ENCODE measurements at places on chromosomes 12 and 14.

DNA sequence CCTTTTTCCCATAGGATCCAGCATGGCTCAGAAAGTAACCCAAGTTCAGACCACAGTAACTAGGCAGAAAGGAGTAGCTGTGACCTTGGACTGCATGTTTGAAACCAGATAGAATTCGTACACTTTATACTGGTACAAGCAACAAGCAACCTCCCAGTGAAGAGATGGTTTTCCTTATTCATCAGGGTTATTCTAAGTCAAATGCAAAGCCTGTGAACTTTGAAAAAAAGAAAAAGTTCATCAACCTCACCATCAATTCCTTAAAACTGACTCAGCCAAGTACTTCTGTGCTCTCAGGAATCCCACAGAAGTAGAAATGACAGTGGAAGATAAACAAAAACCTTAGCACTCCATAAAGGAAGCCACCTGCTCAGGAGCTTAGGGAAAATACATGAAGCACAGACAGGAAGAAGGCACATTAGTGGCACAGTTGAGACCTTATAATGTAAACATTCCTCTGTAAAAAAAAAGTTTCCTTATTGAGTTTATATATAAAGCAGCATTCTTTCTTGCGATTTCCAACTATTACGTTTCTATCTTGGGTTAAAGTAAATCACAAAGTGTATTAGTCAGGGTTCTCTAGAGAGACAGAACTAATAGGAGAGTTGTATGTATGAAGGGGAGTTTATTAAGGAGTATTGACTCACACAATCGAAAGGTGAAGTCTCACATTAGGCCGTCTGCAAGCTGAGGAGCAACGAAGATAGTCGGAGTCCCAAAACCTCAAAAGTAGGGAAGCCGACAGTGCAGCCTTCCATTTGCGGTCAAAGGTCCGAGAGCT, 398.4 kb downstream of the DAD1 start:
- peak; percentile 58 for DNase-seq

DNA sequence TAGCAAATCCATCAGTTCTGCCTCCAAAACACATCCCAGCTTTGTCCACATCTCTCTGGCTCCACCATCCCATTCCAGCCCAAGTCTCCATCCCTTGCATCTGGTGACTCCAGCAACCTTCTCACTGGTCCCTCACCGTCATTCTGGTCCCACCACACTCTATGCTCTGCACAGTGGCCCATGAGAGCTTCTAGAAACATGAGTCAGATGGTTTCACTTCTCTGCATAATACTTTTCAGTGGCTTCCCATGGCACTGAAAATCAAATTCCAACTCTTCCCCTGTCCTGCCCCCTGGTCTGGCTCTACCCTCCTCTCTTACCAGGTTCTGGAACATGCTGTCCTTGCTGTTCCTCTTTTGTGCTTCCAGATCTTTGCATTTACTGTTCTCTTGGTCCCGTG, 17.2 kb upstream of the C12orf76 start:
- DNase-seq, result no peak

GRCh38 chr12:116539905-116540482, 19.2 kb upstream of the MAP1LC3B2 start:
- DNase-seq, result peak; percentile 80

DNA sequence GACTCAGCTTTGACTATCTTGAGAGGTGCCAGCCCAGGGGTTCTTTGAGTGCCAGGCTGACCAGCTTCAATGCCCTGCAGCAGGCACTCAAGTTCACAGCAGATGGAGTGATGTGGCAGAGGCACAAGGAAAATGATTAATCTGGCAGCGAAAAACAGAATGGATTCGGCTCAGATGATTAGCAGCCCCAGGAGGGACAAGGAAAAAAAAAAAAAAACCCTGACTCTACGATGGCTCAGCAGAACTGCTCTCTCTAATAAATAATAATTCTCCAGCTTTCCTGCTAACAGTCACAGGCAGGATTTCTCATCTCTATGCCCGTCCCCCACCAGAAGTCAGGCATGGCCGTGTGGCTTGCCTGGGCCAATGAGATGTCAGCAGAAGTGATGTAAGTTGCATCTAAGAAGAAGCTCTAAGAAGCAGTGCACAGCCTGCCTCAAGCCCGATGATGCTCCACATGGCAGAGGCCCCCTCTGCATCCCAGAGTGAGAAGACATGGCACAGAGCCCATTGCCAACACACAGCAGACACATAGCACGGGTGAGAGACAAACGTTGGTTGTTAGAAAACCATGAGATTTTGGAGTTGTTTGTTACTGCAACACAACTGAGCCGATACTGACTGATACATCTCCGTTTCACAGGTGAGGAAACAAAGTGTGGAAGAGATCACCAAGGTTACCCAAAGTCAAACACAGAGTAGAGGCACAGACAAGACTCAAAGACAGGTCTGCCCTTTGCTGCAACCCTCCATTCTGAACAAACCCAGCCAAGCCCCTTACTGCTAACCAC, 111.0 kb downstream of the SCARB1 start:
- peak; percentile 81 for DNase-seq

DNA sequence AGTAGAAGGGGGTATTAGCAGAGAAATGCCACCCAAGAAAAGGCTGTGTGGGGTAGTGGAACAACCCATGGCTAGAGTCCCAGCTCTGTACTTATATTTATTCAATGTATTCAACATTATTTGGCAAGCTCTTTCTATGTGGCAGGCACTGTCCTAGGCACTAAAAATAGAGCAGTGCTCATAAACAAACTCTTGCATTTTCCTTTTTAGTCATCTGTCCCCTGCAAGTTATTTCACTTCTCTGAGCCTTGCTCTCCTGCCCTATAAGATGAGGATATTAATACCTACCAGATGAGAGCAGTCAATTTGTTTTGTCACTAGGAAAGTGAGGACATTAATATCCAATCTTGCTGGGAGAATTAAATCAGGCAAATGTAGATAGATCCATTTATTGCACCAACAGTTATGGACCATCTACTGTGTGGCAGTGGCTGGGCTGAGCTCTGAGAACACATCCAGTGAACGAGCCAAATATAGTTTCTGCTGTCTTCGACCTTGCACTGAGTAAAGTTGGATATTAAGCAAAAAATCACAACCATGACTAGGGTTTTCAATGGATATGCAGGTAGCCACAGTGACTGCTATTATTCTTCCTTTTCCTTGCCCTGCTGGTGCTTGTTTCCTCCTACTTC, 314.3 kb upstream of the TBX3 start:
- no peak for DNase-seq

DNA sequence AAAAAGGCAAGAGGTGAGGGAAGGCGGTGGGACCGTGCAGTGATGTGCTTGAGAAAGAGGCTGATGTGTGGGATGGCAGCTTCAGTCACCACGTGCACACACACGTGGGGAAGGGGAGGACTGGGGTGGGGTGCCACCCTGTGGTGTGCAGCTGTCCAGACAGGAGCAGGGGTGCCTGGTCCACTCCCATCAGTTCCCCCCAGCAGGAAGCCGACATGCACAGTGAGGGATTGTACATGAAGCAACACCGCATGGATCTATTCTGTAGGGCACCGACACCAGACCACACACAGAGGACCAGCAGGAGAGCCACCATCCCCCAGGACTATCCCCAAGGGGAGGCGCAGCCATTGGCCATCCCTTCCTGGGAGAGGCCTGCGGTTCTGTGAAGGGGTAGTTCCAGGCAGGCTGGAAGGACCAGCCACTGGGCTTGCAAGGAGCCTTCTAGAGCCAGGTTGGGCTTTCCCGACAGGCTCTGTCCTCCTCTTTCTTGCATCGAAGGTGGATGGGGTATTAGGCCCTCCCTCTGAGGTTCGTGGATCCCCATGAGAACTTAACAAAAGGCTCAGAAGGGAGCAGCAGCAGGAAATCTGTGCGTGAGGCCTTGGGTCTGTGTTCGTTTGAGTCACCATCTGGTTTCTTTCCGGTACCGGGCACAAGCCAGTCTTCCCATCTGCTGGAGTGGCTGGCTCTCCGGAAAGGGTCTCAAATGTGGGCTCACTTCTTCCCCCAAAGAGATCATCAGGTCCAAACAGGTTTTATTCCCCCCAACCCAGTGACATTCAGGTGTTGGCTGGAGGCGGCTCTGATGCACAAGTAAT, 59.8 kb downstream of the PLEKHG3 start:
- peak; percentile 61 for DNase-seq

GRCh38 chr14:68577802-68578541, 214.9 kb downstream of the ZFP36L1 start:
- DNase-seq, result peak; percentile 99

- no peak for DNase-seq
Measured at GRCh38 chr14:63383776-63384367, 65.1 kb upstream of the GPHB5 start.

DNA sequence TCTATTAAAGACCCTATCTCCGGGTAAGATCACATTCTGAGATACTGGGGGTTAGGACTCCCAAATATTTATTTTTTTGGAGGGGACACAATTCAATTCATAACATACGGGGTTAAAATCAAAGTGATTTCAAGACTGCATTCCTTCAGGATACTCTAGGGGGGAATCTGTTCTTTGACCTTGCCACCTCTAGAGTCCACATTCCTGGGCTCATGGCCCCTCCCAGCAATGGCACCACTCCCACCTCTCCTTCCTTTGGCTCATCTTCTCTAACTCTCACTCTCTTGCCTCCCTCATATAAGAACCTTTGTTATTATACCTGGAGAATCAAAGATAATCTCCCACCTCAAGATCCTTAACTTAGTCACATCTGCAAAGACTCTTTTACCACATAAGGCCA, 79.5 kb downstream of the CAND1 start:
- no peak for DNase-seq

DNA sequence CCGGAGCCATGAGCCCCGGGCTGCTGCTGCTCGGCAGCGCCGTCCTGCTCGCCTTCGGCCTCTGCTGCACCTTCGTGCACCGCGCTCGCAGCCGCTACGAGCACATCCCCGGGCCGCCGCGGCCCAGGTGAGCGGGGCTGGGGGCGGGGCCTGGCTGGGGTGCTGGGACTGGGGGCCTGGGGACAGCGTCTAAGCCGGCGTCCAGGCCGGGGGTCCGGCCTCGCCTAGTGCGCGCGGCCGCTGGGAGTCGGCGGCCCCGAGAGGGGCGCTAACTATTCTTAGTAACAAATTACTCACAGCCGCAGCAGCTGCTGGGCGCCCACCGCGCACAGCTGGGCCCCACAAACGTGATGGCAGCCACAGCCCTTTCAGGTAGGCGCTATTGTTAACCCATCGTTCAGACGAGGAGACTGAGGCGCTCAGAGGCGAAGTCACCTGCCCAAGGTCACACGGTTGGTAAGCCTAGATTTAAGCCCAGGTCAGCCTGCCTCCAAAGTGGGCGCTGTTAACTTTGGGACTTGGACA, 374 bp downstream of the CYP46A1 start:
- DNase-seq, result no peak

DNA sequence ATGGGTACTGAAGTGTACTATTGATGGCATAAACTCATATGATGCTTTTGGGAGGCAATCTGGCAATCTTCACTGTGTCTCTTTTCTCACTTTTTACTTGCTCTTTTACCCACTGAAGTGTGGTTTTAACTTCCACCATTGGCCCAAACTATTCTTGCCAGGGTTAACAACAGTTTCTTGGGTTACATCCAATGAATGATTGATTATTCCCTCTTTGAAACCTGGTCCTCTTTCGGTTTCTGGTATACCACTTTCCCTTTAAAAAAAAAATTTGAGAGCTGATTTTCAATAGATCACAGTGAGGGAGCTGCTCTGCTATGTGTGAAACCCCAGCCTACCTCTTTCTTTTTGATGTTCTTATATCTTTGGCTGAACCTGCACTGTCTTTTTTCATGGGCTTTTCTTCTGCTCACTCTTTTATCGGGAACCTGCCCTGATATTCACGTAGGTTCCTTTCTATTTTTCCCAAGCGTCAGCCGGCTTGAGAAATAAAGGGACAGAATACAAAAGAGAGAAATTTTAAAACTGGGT, 56.1 kb upstream of the OR4E1 start:
- no peak for DNase-seq

DNA sequence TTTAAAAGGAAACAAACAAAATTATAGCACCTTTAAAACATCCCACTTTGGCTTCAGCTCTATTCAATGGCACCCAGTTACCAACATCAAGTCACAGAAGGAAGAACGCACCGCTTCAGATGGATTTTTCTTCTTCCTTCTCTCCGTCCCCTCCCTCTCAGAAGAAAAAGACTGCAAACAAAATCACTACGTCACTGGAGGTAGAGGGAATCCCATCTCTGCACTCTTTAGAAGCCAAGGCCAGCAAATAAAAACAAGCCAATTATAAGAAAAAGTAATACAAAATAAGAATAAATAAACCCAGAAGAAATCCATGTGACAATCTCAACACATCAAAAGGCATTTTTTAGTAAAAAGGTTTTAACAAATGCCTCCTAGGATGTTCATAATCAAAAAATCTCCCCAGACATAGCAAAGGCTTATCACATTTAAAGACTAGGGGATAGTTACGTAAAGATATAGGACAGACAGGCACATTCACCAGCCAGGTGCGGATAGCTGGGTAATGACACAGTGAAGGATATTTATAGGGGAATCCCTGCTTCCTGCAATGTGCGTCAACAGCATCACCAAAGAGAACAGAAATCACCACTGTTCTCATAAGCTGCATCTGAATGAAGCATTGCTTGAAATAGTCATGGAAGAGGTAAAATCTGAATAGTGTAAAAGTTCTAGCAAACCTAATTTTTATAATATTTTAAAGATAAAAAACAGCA, 89.4 kb downstream of the R3HDM2 start:
- no peak for DNase-seq

DNA sequence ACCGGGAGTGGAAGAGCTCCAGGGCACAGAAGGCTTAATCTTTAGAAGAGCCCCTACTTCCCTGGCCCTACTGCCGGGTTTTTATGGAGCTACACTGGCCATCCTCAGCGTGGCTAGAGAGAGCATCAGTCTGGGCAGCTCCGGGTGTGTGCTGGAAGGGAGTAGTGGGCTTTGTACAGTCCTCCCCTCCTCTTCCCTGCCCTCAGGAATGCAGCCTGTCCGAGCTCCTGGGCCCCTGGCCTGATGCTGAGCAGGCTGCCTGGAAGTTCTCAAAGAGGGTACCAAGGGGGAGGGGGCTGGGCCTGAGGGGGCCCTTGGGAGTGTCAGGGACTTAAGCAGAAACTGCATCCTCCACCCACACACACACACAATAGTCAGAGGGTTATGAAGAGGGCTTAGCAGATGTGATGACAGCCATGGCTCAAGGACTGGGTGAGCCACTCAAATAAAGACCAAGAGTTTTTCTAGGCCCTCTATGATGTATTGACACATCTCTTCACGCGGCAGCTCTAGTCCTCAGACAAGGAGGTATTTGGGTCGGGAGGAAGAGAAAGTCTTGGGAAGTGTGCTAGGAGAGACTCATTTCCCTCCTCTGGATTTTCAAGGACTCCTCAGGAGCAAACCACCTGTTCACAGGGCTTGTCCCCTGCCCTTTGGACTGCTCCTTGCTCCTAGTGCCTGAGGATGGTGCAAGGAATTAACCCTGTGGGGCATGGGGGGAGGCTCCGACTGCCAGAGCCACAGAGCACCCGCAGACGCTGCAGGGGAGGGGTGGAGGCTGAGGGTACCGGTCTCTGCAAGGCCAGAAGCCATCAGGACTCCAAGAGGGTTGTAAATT, 16.5 kb upstream of the FIGNL2 start:
- peak; percentile 32 for DNase-seq

GRCh38 chr12:131894313-131894860, at the start of gene ULK1:
TSS of gene ULK1 (plus strand) at chr12:131894622. CDS start at chr12:131895002, 380 bp downstream.
- peak; percentile 87 for DNase-seq

GRCh38 chr12:90303771-90304170, 595.1 kb upstream of the ATP2B1 start:
- no peak for DNase-seq
